ENCODE measurements at places on chromosomes 2 and 18.

- DNase-seq, result peak; percentile 5
Measured at GRCh38 chr2:95122197-95122551, 566 bp upstream of the MRPS5 start.

DNA sequence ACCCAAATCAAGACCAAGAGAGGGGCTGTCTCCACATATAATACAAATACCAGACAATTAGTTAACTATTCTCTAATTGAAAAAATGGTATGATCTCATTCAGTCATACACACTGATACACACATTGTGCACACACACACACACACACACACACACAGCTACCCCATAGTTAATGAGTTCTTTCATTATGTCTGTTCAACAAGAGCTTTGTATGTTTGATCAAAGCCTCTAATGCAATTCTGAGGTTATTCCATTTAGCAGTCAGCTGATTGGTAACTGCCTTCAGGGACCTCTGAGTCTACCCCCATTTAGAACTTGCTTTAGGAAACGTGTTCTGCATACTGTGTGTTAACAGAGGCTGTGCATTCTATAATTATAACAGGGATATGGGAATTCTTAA, 741.4 kb upstream of the LRRTM4 start:
- no peak for DNase-seq

GRCh38 chr2:166106431-166107015, 21.3 kb downstream of the SCN1A start:
- DNase-seq, result no peak

DNA sequence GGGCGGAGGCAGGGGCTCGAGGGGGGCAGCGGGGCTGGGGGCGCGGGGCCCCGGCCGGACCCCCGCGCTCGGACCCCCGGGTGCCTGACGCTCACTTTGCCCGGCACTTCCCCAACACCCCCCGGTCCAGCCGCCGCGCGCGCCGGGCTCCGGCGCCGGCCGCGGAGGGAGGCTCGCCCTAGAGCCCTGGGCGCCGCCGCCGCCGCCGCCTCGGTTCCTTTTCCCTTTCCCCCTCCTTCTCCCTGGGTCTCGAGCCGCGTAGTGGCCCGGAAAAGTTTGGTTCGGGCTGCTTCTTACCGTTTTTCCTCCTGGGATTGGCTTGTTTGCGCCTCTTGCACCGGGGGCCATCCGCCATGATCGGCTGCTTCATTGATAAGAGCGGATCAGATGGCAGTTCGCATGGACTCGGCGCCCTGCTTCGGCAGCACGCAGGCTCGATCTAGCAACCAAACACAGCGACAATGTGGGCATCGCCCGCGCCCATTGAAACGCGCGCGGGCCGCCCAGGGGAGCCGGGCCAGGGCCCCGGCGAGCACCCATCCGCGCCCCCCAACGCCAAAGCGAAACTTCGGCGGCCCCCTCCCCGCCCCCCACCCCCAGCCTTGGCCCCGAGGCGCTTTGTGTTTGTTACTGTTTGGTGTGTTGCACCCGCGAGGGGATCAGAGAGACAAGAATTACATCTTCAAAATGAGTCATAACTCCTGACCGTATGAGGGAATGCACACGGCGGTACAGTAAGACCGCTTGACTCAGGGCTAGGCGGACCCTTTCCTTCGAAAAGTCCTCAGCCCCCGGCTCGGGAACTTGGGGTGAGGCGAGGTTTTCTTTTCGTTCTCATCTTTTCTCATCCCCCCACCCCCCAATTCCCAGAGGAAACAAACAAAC, 2.7 kb downstream of the ZEB2 start:
- DNase-seq, result peak; percentile 46

GRCh38 chr2:109614715-109615636, 812 bp downstream of the SOWAHC start:
- DNase-seq, result peak; percentile 2

- peak; percentile 23 for DNase-seq
Measured at GRCh38 chr18:61502472-61502871, 169.2 kb downstream of the CDH20 start.

- no peak for DNase-seq
Measured at GRCh38 chr2:20563833-20564232, 87.1 kb downstream of the HS1BP3 start.

DNA sequence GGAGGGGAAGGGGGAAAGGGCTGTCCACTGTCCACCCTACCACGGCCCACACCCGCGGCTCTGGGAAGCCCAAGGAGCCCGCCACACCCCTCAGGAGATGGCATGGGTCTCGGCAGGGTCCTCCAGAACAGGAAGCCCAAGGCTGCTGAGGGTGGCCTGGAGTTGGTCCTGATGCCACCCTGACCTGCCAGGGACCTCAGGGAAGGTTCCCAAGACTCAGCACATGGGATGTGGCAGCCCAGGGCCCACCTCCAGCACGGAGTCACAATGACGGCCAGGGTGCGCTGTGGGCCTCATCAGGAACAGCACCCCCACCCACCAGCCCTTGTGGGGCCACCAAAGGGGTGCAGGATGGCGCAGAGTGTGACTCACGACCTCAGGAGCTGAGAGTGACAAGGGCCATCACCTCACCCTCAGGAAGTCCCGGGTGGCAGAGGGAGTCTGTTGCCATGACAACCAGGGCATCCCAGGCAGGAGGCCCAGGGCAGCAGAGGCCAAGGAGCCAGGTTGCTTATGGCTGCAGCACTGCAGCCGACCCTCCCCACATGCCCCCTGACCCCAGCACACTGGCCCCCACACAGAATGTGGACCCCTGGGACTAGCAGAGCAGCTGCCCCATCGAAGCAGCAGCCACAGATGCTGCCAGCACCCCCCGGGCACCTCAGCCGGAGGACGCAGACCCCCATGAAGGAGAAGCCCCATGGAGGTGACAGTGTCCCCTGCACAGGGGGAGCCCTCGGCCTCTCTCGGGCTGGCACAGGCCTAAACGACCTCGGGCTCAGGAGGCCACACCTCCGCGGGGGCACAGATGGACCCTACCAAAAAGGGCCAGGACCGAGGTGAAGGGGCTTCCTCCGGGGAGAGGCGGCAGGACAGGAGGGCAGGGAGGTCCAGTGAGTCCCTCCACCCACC, 34.3 kb downstream of the KIF1A start:
- DNase-seq, result no peak

GRCh38 chr18:36947820-36948348, 119.0 kb downstream of the KIAA1328 start:
- DNase-seq, result no peak

Data from germinal center (tissue), 1 donor.